ENCODE measurements at places on chromosomes 5 and 9.

GRCh38 chr9:83034026-83034425 lies 28.9 kb downstream of the RASEF start:
- no peak for DNase-seq

GRCh38 chr5:124658867-124659557 lies 87.4 kb downstream of the ZNF608 start:
- DNase-seq, result no peak

DNA sequence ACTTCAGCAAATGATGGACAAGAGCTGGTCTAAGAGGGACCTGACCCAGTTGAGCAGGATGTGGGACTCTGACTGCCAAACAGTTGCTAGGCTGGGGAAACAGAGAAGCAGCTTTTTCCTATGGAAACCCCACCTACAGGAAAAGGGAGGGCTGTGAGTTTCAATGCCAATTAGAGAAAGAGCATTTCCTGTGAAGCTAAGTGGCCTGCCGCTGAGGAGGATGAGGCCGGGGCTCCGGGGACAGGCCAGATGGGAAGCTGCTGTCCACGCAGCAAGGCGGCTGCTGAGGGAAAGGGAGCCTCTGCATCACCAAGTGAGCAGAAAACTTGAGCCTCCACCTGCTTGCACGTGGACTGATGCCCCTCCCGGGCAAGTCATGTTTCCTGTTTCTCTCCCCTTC lies at the start of gene PCDH12:
TSS of gene PCDH12 (minus strand) at position 90 of the 400 bp plus-strand sequence. CDS start 351 bp downstream, outside the sequence.
- DNase-seq, result no peak

DNA sequence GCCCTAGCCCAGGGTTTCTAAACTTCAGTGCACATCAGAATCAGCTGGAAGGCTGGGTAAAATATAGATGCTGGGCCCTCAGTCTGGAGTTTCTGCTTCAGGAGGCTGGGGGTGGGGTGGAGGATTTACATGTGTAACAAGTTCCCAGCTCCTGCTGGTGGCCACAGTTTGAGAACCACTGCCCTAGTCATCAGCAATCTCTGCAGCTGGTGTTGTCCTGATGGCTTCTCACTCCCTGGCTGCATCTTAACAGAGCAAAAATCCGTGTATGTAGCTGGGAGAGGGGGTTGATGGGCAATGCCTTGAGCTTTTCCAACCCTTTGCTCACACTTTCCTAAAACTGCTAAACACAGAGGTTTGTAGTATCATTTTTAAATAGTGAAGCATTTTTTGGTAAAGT lies 186.0 kb upstream of the KLF9 start:
- DNase-seq, result no peak

DNA sequence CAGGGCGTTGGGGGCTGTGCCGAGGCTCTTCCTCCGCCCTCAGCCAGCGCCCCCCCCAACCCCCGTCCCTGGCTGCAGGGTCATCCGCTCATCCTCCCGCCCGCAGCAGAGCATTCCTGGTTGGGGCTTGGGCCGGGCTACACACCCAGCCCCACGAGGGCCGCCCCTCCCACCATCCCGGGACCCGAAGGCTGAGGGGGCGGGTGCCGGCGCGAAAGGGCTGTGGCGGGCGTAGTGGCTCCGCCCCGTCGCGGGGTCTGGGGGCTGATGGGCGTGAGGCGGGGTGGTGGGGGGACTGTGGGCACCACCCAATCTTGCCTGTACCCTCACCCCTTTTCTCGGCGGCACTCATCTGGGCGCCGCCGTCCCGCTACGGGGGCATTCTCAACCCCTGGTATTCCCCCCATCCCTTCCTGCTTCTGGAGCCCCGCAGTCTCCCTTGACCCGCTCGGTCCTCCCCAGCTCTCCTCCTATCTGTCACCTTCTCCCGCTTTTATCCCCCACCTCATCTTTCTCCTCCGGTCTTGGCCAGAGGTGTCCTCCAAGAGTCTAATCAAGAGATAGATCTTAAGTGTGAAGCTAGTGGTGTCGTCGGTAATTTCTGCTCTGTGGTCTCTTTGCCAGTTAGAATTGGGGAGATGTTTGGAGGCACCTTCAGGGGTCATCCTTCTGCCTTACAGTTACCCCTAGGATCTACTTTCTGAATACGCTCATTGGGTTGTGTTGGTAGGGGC lies 1.6 kb downstream of the FER start:
- no peak for DNase-seq

GRCh38 chr5:75536694-75537360 lies 25.1 kb downstream of the POLK start:
- no peak for DNase-seq

DNA sequence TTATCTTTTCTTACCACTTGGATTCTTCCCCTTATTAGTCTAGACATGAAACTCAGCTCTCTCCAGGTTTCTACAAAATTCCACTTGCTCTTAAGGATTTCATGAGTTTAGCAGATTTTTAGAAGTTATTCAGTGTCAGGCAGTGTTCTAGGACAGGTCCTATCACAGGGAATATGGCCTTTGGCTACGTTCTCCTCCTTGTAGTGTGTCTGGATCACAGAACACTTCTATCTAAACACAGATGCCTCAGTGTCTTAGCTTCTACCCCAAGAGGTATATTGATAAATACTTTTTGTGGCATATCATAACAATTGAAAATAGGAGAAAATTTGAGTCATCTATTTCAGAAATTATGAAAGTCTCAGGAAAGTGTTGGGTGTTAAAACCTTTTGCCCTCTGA lies 15.6 kb downstream of the RAB3C start:
- DNase-seq, result no peak

DNA sequence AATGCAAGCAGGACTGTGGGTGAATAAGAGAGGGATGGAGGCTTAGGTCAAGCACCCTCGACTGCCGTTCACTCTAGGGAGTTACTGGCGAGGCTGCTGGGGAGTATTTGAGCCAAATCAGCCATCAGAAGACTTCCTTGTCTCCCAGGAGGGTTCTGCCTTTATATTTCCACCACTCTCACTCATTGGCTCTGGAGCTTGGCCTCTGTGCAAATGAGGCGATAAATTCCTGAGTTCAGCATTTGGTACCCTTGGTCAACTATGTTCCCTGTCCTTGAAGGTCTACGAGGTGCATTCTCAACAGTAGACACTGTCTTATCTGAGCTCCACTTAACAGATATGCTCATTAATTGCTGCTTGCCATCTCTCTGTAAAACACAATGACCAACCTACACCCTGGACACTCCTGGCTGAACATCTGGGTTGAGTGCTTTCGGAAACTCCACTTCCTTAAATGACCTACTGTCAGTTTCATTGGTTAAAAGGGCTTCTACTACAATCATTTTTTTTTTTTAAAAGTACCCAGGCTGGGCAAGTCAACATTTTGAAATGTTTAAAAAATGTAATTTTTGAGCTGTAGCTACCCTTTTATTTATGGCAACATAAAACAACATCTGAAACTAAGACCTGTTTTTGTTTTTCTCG lies 153.2 kb downstream of the NTRK2 start:
- no peak for DNase-seq

DNA sequence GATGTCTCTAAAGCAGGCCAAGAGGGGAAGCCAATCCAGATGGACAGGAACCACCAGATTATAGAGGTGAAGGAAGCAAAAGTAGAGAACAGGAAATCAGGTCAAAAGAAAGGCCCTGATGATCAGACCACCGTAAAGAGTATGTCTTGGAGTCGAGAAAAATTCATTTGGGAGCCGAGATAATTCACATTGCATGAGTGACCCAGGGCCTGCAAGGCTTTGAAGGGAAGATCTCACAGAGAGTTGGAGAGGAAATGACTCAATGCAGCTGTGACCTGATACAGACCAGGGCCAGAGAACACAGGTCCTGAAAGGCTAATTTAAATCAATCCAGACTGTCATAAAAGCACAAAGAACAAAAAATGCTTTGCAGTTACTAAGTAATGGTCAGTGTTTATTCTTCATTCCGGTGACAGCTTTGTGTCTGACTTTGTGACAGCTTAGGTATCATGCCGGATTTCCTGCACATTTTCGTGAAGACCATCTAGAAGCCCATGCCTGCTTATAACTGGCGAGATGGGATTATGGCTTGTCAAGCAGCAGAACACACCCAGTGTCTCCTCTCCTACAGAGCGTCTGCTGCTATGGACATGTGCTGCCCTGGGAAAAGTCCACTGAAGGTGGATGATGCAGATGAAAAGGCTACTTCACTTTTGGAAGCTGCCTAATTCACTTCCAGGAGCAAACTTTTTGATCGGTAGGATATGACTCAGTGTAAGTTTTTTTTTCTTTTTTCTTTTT lies 5.8 kb upstream of the ACTBL2 start:
- DNase-seq, result no peak

- no peak for DNase-seq
These were observed 58.7 kb upstream of the CTSL start for GRCh38 chr9:87667164-87667738.

DNA sequence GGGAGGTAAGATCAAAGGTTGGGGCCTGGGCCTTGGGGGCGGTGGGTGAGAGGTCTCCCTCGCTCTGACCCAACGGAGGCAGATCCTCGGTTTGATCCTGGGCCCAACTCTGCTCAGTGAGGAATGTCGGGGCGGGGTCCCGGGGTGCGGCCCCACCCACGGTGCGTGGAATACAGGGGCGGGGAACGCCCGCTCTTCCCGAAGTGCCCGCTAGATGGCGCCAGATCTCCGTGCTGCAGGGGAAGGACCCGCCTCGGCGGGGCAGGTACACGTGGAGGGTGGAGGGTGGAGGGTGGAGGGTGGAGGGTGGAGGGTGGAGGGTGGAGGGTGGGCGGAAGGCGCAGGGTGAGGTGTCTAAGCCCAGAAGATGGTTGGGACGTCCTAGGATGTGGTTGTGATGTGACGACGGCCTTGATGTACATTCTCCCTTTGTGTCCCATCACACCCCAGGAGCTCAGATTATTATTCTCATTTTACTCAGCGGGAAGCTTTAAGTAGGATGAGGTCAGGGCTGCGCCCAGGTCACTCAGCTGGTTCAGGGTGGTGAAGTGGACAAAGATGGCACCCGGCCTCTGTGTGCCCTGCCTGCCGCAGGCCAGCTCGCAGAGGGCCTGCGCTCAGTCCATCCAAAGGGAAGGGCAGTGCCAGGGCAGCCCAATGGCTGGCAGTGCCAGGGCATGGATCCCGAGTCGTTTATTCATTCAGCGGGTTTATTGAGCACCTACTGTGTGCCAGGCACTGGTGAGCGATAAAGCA lies 9.4 kb upstream of the RPS14 start:
- DNase-seq, result no peak

DNA sequence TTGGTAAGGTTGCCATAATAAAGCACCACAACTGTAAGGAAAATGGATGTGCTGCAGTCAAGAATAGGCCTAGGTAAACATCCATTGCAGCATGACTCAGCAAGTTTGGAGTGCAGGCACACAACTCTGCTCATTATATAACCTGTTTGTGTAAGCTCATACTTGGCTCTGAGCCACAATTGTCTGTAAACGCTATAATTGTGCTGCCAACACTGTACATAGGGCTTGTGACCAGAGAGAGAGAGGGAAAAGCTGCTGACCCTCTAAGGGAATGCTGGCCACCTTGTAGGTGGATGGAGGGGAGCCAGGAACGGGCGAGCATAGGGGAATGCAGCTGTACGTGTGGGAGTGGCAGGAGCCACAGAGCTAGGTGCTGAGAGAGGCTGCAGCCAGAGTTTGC lies 2186.5 kb upstream of the ACO1 start:
- DNase-seq, result no peak

GRCh38 chr9:115540091-115540490 lies 422.1 kb upstream of the TNC start:
- DNase-seq, result no peak

GRCh38 chr9:37036776-37037502 lies 2.9 kb upstream of the PAX5 start:
- DNase-seq, result no peak

DNA sequence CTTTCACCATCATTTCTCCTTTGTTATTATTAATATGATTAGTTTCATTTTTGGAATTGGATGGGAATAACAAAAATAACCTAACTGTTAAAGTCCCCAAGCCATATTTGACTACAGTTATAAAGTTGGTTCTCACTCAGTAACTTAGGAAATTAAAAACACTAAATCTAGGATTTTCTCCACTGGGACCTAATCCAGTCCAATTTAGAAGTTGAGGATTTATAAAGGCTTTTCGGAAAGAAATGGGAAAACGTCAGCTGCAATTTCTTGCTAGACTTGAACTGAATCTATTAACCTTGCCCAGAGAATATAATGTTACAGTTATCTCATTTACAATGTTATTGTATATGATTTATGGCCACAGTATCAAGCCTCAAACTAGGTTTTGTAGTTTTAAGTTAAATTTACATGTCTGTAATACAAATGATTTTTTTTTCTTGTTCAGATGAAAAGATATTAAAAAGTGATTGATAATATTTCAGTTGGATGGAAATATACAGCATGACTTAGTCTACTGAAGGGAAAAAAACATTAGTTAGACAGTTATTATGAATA lies 524.3 kb upstream of the GRAMD2B start:
- no peak for DNase-seq

GRCh38 chr5:80355686-80356085 lies 35.9 kb downstream of the SPZ1 start:
- no peak for DNase-seq

DNA sequence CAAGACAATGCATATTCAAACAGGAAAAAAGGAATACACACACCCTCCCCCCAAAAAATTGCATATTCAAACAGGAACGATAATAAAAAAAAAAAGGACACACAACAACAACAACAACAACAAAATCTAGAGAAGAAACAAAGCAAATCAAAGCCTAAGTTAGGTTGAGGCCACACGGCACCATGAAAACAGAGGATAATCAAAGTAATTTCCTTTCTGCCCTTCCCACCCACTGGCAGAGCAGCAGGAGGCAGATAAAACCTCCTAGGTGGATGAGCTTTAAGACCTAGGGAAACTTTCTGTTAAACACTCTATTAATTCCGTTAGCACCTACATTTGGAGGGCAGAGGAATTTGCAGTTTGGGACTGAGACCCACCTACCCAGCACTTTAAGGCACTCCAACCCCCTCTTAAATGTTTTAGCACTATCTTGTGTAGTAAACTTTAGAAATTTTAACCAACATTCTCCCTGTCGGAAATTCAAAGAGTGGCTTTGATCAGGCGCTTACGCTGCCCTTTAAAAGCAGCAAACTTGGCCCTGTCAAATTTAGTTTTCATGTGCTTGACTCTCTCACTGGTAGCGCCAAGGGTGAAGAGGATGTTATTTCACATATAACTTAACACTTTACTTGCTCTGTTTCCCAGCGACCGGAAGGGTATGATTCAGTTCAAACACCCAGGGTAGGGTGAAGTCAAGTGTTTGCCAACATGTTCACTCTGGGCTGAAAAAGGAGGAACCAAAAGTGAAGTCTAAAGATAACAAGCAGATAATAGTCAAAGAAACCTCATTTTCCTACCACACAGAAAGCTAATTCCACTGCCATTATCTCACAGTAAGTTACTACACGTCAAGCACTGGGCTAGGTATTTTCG lies 9.2 kb downstream of the ENC1 start:
- no peak for DNase-seq

GRCh38 chr5:106014262-106014661 lies 1656.5 kb downstream of the EFNA5 start:
- no peak for DNase-seq

GRCh38 chr5:77102549-77102948 lies 15.5 kb upstream of the ZBED3 start:
- no peak for DNase-seq

- DNase-seq, result no peak
These were observed 1.4 kb upstream of the DAB2 start for GRCh38 chr5:39426051-39426745.
